Panc1 (cell line): ENCODE measurements at places on chromosomes 5 and 9.

GRCh38 chr5:169265888-169266287, 35.1 kb downstream of the SLIT3 start:
- DNase-seq, result no peak

DNA sequence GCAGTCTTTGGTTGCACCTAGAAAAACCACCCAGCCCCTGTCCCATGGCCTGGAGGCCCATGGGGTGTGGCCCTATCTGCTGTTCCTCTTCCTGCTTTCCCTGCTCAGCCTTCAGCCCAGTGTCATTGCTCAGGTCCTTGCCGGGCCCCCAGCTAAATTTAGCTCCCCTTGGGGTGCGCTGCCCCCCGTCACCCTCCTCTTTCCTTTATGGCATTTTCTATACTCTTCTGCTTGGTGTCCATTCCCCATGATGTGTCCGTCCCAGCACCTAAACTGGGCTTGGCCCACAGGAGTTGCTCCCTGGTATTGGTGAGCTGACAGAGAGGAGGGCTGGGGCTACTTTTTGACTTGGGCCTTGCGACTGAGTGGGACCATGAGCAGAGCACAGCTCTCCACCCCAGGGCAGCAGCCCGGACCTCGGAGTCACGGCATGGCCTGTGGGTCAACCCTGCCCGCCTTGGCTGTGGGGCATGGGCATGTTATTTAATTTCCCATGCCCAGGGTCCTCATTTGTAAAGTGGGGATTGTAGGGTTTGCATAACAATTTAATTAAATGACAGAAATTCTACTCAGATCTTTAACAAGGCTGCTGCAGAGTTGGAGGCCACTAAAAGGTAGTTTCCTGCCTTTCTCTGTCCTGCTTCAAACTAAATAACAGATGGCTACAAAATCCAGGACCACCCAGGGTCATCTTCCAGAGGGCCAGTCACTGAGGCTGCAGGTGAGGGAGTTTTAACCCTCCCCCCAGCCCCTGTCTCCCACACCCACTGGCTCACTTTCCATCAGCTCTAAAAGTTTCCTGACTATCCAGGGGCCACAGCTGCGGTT, 98.2 kb downstream of the DAP start:
- DNase-seq, result no peak

GRCh38 chr5:122420537-122421236, 108.7 kb downstream of the SNCAIP start:
- no peak for DNase-seq

- DNase-seq, result no peak
Measured at GRCh38 chr9:18605766-18606180, 131.8 kb downstream of the ADAMTSL1 start.

- DNase-seq, result no peak
Measured at GRCh38 chr9:3277200-3277599, 248.6 kb downstream of the RFX3 start.
